ENCODE measurements at places on chromosomes 1 and 21.

- DNase-seq: no peak
Observed at GRCh38 chr1:195202241-195202640, 1406.0 kb downstream of the KCNT2 start.

- no peak for DNase-seq
Observed at GRCh38 chr1:64701071-64701470, 43.8 kb upstream of the RAVER2 start.

DNA sequence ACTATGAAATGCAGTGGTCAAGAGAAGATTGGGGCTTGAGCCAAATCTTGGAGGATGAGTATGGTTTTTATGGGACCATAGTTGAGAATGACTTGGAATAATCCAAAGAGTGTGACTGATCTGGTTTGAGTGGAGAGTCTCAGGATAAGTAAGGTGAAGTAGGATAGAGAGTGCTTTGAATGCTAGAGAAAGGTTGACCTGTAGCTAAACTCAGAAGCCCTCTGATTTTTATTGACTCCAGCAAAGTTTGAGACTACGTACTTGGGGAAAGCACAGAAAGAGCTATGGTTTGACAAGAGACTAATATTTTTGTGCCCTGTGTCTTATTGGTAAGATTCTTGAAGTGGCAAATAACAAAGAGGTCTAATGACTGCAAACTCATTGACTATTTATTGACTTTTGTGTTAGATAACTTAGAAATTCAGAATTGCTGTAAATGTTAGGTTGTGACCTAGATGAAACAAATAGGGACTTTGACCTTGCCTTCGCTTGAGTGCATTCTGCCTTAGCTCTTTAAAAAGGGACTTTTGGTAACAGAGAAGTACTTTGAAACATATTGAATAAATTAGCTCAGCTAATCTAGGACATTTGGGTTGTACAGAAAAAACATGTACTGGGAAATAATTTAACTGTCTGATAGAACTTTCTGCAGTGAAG lies 35.1 kb downstream of the UAP1 start:
- no peak for DNase-seq

- DNase-seq: no peak
Observed at GRCh38 chr1:5374192-5374591, 618.0 kb downstream of the NPHP4 start.

DNA sequence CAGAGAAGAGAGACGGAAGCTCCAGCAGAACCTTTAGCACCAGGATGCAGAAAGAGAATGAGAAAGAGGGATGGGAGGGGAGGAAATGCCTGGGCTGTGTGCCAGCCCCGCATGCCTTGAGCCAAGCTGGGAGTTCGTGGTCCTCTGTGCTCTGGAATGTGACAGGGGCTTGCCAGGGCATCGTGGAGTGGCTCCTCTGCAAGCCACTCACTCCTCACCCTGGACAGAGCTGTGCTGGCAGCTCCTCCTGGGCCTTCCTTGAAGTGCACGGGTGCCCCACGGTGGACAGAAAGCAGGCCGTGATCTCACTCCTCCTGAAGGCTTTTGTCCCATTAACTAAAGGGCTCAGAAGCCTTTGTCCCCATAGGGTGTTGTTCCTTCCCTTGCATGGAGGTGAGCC lies 34.8 kb upstream of the PRELP start:
- DNase-seq: peak; percentile 83

DNA sequence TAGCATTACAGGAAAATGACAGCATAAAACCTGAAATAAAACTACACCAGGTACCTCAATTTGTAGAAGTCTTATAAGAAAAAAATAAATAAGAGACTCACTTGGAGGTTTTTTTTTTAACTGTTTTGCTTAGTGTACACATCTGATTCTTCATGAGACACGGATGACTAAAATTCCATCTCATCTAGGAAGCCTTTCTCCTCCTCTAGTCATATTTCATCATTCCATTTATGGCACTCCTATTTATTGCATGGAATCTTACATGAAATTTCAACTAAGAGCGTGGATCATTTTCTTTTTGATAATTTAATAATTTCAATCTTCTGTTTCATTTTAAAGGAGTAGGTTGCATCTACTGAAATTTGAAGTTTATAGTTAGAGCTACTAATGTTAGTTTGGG lies 1.6 kb upstream of the PTGS2 start:
- no peak for DNase-seq

DNA sequence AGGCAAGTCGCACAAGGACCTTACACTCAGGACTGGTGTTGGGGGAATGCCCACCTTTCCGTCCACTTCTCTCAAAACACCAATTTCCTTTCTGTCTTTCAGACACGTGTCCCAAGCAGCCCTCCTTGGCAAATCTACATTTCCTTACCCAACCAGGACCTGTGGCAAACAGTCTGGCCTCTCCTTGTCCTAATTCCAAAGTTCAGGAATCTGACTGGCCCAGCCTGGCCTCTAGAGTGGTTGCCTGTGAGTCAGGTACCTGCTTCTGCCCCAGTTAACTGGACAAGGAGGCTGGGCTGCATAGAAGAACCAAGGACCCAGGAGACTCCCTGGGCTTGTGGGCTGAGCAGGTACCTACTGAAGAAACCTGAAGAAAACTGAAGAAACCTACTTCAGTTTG lies 34.3 kb upstream of the CITED4 start:
- no peak for DNase-seq

- no peak for DNase-seq
Observed at GRCh38 chr1:205927676-205928075, 15.6 kb downstream of the SLC26A9 start.

DNA sequence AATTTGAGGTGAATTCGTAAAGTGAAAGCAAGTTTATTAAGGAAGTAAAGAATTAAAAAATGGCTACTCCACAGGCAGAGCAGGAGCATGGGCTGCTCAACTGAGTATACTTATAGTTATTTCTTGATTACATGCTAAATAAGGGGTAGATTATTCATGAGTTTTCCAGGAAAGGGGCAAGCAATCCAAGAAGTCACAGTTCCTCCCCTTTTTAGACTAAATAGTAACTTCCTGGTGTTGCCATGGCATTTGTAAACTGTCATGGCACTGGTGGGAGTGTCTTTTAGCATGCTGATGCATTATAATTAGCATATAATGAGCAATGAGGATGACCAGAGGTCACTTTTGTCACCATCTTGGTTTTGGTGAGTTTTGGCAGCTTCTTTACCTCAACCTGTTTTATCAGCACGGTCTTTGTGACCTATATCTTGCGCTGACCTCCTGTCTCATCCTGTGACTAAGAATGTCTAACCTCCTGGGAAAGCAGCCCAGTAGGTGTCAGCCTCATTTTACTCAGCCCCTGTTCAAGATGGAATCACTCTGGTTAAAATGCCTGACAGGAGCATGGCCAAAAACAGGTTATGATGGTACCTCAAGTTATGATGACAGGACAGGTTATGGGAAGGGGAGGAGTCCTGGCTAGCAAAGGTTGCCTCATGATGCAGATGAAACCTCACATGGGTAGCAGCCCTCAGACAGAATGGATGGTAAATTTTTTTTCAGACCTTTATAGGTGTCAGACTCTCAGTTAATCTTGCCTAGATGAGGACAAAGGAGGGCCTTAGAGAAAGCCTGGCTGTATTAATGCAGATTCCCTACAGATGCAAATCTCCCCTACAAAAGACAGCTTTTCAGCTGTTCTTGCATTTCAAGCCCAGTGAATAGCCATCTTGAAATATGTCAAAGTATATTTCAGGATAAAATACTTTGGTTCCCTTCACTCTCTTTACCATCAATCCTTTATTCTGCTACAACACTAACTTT lies 49.7 kb downstream of the SIPA1L2 start:
- DNase-seq: no peak

DNA sequence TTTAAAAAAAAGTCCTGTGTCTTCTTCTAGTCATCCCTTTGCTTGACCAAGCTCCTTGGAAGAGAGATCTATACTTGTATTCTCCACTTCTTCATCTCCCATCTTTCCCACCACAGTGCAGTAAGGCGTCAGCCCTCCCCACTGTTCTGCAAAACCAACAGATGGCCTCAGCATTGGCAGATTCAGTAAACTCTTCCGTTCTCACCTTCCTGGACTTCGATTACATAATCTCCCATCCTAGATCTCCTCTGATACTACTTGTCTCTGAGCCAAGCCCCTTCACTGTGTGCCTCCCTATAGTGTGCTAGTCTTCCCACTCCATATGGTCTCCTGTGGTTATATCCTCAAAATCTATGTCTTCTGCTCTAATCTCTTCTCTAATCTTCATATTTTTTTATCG lies 1.6 kb upstream of the COLGALT2 start:
- DNase-seq: no peak

DNA sequence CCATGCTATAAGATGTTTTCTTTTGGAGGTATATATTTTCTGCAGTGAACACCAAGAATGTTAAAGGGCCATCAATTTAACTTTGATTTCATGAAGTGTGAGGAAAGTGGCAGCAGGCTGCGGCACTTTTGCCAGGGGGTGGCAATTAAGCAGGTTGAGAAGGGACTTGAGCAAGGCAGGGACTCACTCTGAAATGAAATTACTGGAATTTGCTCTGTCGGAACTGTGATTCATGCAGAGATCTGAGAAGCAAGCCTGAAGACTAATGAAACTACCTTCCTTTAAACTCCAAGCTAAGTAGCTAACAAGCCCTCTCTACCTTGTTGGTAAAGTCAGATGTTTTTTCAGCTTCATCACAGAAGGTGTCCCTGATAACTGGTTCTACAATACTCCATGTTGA lies 441.6 kb downstream of the SIPA1L2 start:
- DNase-seq: no peak

DNA sequence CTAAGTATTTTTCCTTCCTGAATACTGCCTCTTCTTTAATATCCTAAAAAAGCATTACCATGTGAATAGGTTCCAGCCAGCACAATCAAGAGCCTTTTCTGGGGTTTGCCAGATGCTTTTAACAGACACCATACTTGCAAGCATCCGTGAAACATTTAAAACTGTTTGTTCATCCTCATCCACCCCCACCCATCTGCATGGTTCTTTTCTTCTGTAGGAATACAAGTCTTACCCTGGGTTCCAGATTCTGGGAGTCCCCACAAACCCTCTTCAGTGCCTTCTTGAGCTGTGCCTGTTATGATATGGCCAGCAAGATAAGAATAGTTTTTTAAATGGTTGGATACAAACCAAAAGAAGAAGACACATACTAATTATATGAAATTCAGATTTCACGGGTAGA lies 354.9 kb upstream of the PLXNA2 start:
- DNase-seq: no peak

- DNase-seq: no peak
Observed at GRCh38 chr1:214557952-214558735, 6.7 kb upstream of the PTPN14 start.

GRCh38 chr1:246265481-246265880 lies 241.6 kb downstream of the SMYD3 start:
- no peak for DNase-seq

- DNase-seq: no peak
Observed at GRCh38 chr1:34405266-34405959, 228.7 kb downstream of the C1orf94 start.

- DNase-seq: no peak
Observed at GRCh38 chr1:38223391-38223790, 176.8 kb upstream of the POU3F1 start.

GRCh38 chr1:203268901-203269653 lies 36.2 kb upstream of the BTG2 start:
- DNase-seq: peak; percentile 17

DNA sequence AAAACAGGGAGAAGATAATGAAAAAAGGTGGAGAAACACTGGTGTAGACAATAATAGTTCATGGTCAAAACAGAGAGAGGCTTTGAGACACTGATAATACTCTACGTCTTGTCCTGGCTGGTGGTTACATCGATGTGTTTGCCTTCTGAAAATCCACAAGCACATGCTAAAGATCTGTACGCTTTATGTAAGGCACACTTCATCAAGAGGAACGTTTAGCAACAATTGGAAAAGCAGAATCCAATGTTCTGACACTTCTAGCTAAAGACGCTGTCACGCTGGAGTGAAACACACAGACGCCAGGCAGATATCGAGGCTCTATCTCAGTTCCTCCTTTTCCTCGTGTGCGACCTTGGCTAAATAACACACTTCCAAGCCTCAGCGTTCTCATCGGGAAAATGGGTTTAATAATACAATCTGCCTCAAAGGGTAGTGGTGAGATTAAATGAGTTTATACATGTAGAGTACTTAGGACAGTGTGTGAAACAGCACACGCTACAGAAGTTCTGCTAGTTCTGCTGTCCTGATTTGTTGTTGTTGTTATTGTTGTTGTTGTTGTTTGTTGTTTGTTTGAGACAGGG lies 386.1 kb downstream of the SETD4 start:
- DNase-seq: no peak

- no peak for DNase-seq
Observed at GRCh38 chr1:69291541-69291940, 276.2 kb upstream of the LRRC7 start.

All from ovary (tissue), 10 donors.